ENCODE measurements at places on chromosomes 5 and 9.
A peak's percentile ranks its signal among the peaks of the same experiment; 100 is the strongest.

- DNase-seq, result no peak
These were observed 1072.4 kb upstream of the CDH6 start for GRCh38 chr5:30121043-30121442.

GRCh38 chr5:147985608-147986007 is 78.2 kb upstream of the SPINK5 start:
- no peak for DNase-seq

DNA sequence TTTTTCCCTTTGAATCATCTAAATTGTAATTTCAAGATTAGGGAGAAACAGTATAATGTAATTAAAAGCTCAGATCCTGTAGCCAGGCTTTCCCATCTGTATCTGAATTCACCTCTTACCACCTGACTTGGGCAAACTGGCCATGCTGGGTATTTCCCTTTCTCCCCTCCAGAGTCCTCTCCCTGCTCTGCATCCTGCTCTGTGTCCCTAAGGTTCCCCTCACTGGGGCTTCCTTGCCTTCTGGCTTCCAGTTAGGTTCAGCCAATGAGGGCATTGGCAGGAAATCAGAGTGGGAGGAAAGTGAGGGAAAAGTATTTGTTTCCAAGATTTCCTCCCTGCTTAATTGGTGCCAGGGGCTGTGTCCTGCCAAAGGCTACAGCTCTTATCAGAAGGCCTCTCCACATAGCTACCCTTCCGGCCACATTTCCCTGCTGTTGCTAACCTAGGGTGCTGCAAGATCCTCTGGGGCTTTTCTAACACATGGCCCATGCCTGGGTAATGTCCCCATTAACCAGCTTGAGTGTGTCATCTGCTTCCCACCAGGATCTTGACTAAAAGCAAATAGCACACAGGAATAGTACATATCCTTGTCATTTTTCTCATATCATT is 51.0 kb upstream of the MPDZ start:
- no peak for DNase-seq

- no peak for DNase-seq
These were observed 86.9 kb upstream of the SIMC1 start for GRCh38 chr5:176151281-176151680.

- DNase-seq, result no peak
These were observed 437.5 kb downstream of the TMEM232 start for GRCh38 chr5:110288766-110289511.

DNA sequence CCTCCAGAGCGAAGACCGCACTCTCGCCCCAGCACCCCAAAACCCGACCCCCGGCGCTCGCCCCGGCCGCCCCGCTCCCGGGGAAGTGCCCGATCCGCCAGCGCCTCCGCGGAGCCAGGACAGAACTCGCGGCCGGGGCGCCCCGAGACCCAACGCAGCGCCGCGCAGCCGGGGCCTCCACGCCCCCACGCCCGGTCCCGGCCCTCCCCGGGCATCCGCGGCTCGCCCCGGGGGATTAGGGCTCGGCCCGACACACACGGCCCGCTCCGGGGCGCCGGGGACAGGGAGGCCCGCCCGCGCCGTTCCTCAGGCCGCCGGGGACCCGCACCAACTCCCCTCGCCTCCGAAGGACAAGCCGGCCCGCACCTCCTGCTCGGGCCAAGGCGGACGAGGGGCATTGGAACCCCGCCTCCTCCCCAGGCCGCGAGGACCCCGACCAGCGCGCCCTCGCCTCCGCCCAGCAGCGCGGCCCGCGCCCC is 544 bp downstream of the FNBP1 start:
- DNase-seq, result peak; percentile 37

- peak; percentile 60 for DNase-seq
These were observed 29.6 kb upstream of the UBAC1 start for GRCh38 chr9:135990468-135991429.

GRCh38 chr5:55724281-55724680 is 12.2 kb upstream of the SLC38A9 start:
- no peak for DNase-seq

GRCh38 chr5:56786346-56786745 is 29.0 kb upstream of the MAP3K1 start:
- DNase-seq, result no peak

DNA sequence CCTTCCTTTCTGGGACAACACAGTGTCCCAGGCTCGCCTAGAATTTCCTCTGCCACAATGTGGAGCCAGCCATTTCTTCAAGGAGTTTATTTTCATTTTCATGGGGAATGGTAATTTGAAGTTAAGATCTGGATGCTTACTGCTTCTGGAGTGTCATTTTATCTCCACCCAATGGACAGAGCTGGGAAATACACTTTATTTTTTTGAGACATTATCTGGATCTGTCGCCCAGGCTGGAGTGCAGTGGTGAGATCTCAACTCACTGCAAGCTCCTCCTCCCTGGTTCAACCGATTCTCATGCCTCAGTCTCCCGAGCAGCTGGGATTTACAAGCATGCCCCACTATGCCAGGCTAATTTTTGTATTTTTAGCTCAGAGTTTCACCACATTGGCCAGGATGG is 12.7 kb upstream of the THG1L start:
- DNase-seq, result peak; percentile 31

GRCh38 chr9:116152941-116153764 is 438 bp upstream of the PAPPA start:
- no peak for DNase-seq

DNA sequence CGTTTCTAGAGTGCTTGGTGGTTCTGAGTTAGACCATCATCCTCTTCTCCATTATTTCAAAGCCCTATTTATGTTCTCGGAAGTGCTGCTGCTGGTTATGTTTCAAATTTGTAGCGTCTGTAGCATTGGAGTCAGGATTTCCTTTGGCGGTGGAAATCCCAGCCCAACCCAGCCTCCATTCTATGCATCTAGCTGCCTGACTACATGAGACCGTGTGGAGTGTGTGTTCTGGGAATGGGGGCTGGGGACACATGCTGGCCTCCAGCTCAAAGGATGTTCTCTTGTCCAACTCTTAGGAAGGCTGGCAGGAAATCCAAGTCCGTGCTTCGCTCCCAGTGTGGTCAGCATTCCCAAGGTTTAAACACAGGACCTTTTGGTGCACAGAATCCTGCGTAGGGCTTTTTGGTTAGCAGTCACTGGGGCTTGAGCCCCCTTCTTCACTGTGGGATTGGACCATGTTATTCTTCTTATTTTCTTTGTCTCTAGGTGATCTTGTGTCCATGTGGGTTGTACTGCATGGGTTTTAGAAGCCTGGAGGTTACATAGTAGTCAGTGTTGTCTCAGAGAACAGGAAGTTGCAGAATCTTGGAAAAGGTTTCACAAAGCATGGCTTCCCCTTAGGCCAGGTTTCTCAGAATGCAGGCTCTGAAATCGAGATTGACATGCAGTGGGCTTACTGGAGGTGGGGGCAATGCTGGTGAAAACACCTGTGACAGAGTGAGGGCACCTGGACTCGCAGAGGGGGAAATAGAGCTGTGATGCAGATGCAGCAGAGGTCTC is 132.2 kb downstream of the ARHGAP26 start:
- no peak for DNase-seq

- DNase-seq, result no peak
These were observed 62.9 kb upstream of the DMRTA1 start for GRCh38 chr9:22383718-22384117.

DNA sequence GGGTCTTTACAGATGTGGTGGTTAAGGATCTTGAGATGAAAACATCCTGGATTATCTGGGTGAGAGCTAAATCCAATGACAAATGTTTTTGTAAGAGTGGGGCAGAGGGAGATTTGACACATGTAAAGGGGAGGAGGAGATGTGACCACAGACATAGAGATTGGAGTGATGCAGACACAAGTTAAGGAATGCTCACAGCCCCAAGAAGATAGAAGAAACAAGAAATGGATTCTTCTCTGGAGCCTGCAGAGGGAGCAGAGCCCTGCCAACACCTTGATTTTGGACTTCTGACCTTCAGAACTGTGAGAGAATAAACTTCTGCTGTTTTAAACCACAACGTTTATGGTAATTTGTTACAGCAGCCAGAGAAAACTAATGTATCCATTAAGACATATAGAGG is 21.7 kb downstream of the ITGA2 start:
- DNase-seq, result no peak

GRCh38 chr5:176996780-176997179 is 9.8 kb downstream of the UIMC1 start:
- no peak for DNase-seq

DNA sequence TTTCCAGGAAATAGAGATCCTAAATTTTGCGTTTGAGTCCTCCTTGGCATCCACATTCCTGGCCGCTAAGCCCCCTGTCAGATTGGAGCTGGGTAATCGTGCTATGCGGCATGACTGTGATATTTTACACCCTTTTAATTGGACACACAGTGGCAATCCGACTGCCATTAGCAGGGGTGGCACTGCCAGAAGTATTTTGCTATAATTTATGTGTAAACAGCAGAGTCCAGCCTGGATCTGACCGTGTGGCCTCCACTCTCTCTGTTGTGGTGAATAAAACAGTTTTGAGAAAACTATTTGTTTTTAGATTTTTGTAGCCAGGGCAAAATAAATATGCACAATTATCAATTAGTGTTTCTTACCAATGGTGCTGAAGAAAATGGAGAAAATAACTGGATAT is 281.0 kb upstream of the IRX2 start:
- DNase-seq, result no peak

DNA sequence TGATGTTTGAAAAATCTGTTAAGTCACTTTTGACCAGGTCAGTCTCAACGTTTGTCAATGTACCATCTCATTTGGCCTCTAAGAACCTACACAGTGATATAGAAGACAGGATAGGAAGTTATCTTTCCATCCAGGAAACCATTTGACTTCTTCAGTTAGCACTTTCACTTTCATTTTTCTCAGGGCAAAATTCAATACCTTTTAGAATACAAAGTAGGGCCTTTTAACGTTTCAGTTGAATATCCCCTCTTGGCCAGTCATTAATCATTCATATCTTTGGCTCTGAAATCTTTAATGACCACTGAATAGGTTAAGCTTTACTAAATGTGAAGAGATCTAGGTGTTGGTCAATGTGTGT is 101.1 kb upstream of the GNAQ start:
- no peak for DNase-seq

DNA sequence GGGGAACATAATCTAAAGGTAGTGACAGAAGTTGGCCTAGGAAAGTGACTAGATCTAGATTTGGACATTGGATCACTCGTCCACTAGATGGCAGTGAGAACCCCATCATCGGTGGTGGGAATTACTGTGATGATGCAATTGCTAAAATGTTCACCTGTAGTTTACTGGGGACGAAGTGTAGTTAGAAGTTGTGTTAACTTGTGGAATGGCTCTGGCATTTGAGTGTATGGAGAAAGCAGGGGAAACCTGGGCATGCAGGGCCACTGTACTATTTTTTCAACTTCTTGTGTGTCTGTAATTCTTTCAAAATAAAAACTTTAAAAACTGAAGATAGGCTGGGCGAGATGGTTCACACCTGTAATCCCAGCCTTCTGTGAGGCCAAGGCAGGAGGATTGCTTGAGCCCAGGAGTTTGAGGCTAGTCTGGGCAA is 75.5 kb downstream of the PHAX start:
- peak; percentile 79 for DNase-seq

DNA sequence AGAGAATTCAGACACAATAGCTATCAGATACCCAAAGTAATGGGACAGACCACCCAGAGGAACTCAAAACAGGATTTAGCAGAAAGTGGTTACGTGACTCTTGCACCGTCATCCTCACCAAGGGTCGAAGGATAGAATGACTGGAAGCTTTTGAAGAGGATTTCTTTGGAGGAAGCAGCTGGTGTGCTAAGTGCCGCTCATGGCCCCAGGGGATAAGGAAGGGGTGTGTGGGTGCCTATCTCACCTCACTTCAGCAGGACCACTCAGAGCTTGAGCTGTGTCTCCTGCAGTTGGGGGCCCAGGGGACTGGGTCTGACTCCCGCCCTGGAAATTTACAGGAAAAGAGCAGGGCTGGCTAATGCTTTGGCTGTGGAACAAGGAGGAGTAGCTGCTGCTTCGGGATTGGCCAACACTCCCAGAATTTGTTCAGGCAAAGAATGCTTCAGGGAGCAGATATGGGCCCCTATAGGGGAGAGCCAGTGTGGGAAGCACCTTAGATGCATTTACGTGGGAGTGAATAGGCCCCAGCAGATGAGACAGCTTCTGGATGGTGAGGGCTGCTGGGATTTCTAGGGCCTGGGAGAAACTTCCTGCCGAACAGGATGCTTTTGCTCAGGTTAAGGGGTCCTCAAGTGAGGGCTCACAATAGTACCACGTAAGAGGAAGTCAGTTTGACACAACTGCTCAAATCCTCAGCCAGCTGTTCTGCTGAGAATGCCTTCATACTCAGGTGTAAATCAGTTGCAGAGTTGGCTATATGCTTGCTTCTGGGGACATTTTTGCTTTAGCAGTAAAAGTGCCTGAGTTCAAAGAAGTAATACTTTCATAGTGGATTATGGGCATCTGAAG is 29.1 kb upstream of the TOMM5 start:
- DNase-seq, result no peak

DNA sequence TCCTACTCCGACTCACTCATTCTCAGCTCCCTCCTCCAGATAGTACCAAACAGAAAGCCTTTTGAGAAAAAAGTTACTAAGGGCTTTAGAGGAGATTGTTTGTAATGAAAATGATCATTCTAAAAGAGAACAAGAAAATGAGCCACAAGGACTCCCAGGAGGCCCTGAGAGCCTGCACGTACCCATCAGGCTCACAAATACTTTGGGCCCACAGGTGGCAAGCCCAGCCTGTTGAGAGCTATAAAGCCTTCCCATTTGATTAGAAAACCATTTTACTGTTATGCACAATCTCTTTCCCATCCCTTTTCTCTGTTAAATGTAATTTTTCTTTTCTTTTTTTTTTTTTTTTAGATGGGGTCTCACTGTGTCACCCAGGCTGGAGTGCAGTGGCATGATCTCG is 136.1 kb downstream of the LHFPL2 start:
- DNase-seq, result no peak

DNA sequence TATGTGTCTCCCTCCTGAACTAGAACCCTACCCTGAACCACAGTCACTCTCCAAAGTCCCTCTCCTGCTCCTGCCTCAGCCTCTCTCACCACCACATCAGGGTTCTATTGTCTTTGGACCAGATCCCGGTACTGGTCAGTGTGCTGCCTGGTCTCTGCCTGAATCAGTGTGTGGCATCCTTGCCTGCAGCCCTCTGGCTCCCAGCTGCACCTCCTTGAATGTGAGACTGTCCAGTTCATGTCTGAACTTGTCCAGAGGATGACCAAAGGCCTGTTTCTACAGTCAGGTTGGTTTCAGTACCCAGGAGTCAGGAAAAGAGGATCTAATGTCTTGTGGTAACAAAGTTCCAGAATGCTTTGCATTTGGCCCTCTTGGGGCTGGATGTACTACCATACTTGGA is 76.8 kb upstream of the RANBP3L start:
- DNase-seq, result no peak
